ENCODE measurements at places on chromosomes 3 and 15.

- no peak for DNase-seq
Measured at GRCh38 chr3:31903686-31904431, 77.2 kb downstream of the OSBPL10 start.

- DNase-seq, result no peak
Measured at GRCh38 chr3:4994823-4995499, 15.7 kb downstream of the BHLHE40 start.

GRCh38 chr15:64893481-64894394 is 18.0 kb upstream of the ANKDD1A start:
- peak; percentile 89 for DNase-seq

DNA sequence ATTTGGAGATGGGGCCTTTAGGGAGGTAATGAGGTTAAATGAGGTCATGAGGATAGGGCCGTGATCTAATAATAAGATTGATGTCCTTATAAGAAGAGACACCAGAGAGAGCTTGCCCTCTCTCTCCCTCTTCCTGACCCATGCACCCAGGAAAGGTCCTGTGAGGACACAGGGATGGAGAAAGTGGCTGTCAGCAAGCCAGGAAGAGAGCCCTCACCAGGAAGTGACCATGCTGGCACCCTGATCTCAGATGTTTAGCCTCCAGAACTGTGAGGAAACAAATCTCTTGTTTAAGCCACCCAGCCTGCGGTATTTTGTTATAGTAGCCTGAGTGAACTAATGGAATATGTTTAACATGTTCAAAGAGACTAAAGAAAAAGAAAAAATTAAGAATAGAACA is 15.3 kb upstream of the GNB5 start:
- no peak for DNase-seq
